Left ventricle myocardium superior (tissue), 1 donor: ENCODE measurements at places on chromosomes 7 and 10. TPM values are rescaled to one million over a fixed set of nuclear protein-coding genes. Genes with fewer than 3 reads are reported as not detected.

The PLXNA4 gene
- total RNA-seq: 19.2 TPM

The FBXL13 gene
- 0.27 TPM for total RNA-seq

DNA sequence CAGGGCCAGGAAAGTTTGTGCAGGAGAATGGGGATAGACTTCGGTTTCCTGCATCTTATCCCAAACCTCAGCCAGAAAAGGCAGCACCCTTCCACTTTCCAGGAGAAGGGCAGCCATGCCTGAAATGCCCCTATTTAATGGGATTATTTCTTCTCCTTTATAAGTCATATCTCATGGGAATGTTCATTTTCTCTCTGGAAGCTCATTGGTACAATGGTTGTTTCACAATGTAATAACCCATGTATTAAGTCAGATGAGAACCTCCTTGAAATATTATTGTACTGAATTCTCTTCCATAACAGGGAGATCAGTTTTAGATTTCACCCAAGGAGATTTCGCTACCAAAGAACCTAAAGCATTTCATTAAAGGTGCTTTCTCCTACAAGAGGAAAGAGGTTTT is 457.5 kb downstream of the KCNMA1 start:
- DNase-seq: no peak

The GPR26 gene
- not detected for total RNA-seq

DNA sequence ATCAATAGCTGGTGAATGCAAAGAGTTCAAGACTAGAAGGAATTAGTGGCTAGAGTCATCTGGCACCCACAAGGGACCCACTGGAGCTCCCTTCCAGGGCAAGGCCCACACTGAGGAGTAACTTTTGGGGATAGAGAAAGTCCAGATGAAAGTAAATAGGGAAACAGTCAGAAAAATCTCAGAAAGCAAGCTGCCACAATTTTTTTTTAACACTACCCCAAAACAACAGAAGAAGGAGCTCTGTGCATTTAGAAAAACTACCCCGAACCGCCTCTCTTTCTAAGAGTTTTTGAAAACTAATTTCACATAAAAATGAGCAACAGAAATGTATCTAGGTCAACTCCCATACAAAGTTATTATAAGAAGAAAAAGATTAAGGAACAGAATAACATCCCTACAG is 42.2 kb downstream of the AOAH start:
- no peak for DNase-seq

- DNase-seq: no peak
These were observed 3.1 kb upstream of the ANTXRL start for GRCh38 chr10:46283580-46284285.

The MYPN gene
- total RNA-seq: 107 TPM

The PLEKHS1 gene
- total RNA-seq: not detected

The SPAM1 gene
- not detected for total RNA-seq

GRCh38 chr10:15469111-15469510 is 98.0 kb upstream of the FAM171A1 start:
- no peak for DNase-seq

GRCh38 chr7:142461437-142461836 is 203.6 kb upstream of the PRSS58 start:
- no peak for DNase-seq

The GIMAP5 gene
- total RNA-seq: 9.8 TPM

The PALS2 gene
- total RNA-seq: 8.3 TPM

- no peak for DNase-seq
These were observed 38.0 kb upstream of the CACNA2D1 start for GRCh38 chr7:82481499-82482097.

The LRMDA gene
- total RNA-seq: 23.1 TPM

- DNase-seq: no peak
These were observed 946.3 kb upstream of the GHITM start for GRCh38 chr10:83193026-83193425.

The GARIN1A gene
- 0.97 TPM for total RNA-seq
